Heart left ventricle (tissue), 16 donors: ENCODE measurements at places on chromosomes 4 and X. TPM values are rescaled to one million over a fixed set of nuclear protein-coding genes. Genes with fewer than 3 reads are reported as not detected.

- H3K4me1 ChIP-seq = no peaks in the 10 kb centered on the region
- no peaks in the 10 kb centered on the region for H3K27me3 ChIP-seq
- no peak overlapping the region for H3K4me3 ChIP-seq
- no peaks in the 10 kb centered on the region for H3K36me3 ChIP-seq
These were observed 194.7 kb downstream of the OPHN1 start for GRCh38 chrX:68238568-68238967.

The F9 gene
- not detected for polyA plus RNA-seq

The GABRQ gene
- polyA plus RNA-seq = not detected

DNA sequence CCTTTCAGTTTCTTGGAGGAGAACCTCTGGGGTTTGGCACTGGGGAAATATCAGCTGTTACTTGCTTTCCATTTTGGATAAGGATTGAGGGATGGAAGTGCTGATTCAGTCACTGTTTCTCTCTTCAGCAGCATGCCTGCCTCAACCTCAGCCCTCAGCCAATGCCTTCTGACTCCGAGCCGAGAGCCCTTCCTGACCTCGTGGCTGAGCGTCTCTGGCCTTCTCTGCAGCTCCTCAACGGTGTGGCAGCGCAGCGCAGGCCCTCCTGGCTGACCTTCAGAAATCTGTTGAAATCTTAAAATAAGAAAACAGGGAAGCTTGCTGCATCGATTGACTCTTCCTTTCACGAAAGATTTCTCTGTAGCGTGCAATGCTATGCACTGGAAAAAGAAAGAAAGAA is 434.3 kb upstream of the FAT1 start:
- no peaks in the 10 kb centered on the region for H3K27me3 ChIP-seq
- H3K36me3 ChIP-seq = no peaks in the 10 kb centered on the region
- H3K4me1 ChIP-seq = no peaks in the 10 kb centered on the region
- no peak overlapping the region for H3K4me3 ChIP-seq

GRCh38 chrX:70908541-70908940 is at the start of gene TEX11:
TEX11 (minus strand) TSS chrX:70908711; CDS start chrX:70907789, 922 bp downstream.
- no peaks in the 10 kb centered on the region for H3K27me3 ChIP-seq
- no peaks in the 10 kb centered on the region for H3K36me3 ChIP-seq
- H3K4me3 ChIP-seq = no peak within 1 kb of the TSS

The DHX15 gene
- 52.7 TPM for polyA plus RNA-seq

DNA sequence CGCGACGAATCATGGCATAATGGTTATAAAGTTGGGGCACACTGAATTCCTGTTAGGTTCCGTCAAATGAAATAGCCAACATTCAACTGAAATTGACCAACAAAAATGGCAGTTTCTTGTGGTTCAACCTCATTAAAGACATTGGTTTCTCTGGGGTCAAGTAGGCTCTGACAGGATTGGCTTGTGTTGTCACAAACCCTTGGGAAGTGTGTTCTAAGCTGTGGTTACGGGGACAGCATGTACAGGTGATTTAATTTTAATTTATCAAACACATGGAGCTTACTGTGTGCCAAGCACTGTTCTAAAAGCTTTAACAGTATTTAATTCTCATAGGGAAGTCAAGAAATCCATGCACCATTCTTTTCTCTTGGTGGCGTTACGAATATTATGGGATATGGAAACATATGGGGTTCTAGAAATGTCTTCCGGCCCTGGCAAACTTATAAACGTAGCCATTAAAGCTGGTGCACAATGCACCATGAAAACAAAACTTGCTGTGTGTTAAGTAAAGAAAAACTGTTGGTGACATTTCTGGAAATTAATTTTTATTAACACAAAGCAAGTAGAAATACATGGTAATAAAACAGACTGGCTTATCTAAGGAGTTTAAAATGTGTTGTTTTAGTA is 891 bp downstream of the XK start:
- no peaks in the 10 kb centered on the region for H3K36me3 ChIP-seq
- no peaks in the 10 kb centered on the region for H3K27me3 ChIP-seq
- peaks cover 3% of the 10 kb centered on the region for H3K4me1 ChIP-seq
- peak overlapping the region; percentile 63 for H3K4me3 ChIP-seq
- H3K27ac ChIP-seq = peak overlapping the region; percentile 84

The HELQ gene
- 3.1 TPM for polyA plus RNA-seq

DNA sequence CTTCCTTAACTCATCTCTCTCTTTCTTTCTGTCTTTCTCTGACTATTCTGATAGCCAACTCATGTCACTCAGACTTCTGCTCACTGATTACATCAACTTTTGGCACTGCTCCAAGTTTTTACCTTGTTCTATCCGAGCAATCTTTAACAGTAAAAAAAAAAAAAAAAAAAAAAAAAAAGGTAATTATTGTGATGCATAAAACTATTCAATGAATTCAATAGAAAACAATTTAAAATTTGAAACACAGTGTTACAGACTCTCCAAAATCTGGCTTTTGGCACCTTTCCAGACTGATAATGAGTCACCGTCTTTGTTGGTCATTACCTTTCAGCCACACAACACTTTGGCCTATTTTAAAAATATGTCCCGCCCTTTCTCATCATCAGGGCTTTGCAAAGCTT is 229.5 kb downstream of the GALNTL6 start:
- no peak for DNase-seq
- no peak overlapping the region for H3K27ac ChIP-seq
- H3K27me3 ChIP-seq = no peaks in the 10 kb centered on the region
- no peaks in the 10 kb centered on the region for H3K36me3 ChIP-seq
- no peak overlapping the region for H3K4me3 ChIP-seq

- H3K36me3 ChIP-seq = no peaks in the 10 kb centered on the region
- H3K27me3 ChIP-seq = no peaks in the 10 kb centered on the region
- no peaks in the 10 kb centered on the region for H3K4me1 ChIP-seq
- no peak overlapping the region for H3K4me3 ChIP-seq
These were observed 14.5 kb downstream of the OTUD5 start for GRCh38 chrX:48942895-48943294.

GRCh38 chr4:141501395-141501794 is 135.0 kb upstream of the IL15 start:
- no peaks in the 10 kb centered on the region for H3K27me3 ChIP-seq
- H3K36me3 ChIP-seq = no peaks in the 10 kb centered on the region
- H3K27ac ChIP-seq = no peak overlapping the region
- no peak for DNase-seq

The ART3 gene
- 67.8 TPM for polyA plus RNA-seq

The HPSE gene
- 0.37 TPM for polyA plus RNA-seq

- no peaks in the 10 kb centered on the region for H3K27me3 ChIP-seq
- peaks cover 7% of the 10 kb centered on the region for H3K36me3 ChIP-seq
- DNase-seq = no peak
- no peak overlapping the region for H3K4me3 ChIP-seq
- H3K27ac ChIP-seq = no peak overlapping the region
These were observed 50.5 kb upstream of the RAB33B start for GRCh38 chr4:139403462-139403861.

DNA sequence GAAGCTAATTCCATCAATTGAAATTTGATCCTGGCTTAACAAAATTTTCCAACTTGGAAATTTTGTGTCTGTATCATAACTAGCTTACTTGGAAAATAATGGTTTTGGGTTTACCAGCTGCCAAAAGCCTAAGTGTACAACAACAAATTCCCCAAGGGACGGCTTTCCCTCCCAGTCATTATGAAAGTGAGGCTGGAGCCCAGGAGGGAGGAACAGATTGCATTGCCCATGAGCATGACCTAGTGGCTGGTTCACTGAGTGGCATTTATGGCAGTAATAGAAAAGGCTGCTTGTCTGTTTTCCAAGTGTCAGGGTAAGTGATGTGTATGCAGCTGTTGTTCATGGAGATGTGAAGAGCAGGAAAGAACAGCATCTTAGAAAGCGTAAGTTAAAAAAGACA is 70.8 kb upstream of the HHIP start:
- H3K27me3 ChIP-seq = no peaks in the 10 kb centered on the region
- no peak for DNase-seq
- H3K4me3 ChIP-seq = no peak overlapping the region
- H3K4me1 ChIP-seq = no peaks in the 10 kb centered on the region

DNA sequence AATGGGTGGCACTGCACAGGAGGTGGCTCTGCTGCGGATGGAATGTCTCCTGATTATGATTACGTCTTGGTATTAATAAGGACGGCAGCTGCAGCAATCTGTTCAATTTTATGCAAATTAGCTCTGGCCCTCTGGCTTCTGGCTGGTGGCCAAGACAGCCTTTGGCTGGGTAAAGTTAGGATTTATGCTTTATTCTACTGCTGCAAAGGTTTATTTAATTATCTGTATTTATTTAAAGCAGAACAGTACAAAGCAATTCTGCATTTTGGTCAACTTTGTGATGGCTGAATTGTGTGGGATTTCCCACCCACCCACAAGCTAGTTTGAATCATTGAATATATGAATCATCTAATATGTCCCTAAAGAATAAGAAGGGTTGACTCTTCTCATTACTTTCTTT is 745.6 kb upstream of the FAM241A start:
- no peak overlapping the region for H3K4me3 ChIP-seq
- H3K27ac ChIP-seq = no peak overlapping the region
- no peak for DNase-seq
- H3K4me1 ChIP-seq = peaks cover 23% of the 10 kb centered on the region

GRCh38 chr4:92528541-92528940 is 224.8 kb downstream of the GRID2 start:
- no peaks in the 10 kb centered on the region for H3K4me1 ChIP-seq
- H3K36me3 ChIP-seq = no peaks in the 10 kb centered on the region
- no peak overlapping the region for H3K27ac ChIP-seq
- H3K4me3 ChIP-seq = no peak overlapping the region
- H3K27me3 ChIP-seq = no peaks in the 10 kb centered on the region
- no peak for DNase-seq

The FHDC1 gene
- 0.27 TPM for polyA plus RNA-seq

DNA sequence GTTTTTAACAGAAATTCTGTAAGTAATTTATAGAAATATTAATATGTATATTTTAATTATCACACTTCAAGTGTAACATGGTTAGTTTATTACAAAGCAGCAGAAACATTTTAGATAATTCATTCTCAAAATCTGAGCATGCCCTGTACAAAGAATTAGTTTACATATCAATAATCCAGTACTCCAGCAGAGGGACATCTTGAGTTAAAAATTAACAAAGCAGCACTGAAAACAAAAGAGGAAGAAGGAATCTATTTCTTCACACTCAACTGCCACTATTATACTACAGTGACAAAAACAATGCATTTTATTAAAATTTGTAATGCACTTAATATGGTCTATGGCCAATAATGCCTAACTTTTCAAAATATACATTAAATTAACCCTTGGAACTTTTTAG is 179.1 kb upstream of the KLHL4 start:
- H3K27ac ChIP-seq = no peak overlapping the region
- no peak for DNase-seq
- H3K4me3 ChIP-seq = no peak overlapping the region

- H3K4me3 ChIP-seq = no peak overlapping the region
- peaks cover 5% of the 10 kb centered on the region for H3K4me1 ChIP-seq
- no peaks in the 10 kb centered on the region for H3K27me3 ChIP-seq
- H3K36me3 ChIP-seq = peaks cover 64% of the 10 kb centered on the region
- DNase-seq = no peak
- no peak overlapping the region for H3K27ac ChIP-seq
These were observed 5.2 kb downstream of the RPS4X start for GRCh38 chrX:72271812-72272211.

GRCh38 chr4:147247579-147247978 is 233.3 kb upstream of the EDNRA start:
- no peak overlapping the region for H3K4me3 ChIP-seq
- H3K27ac ChIP-seq = no peak overlapping the region
- no peaks in the 10 kb centered on the region for H3K4me1 ChIP-seq

The SMIM43 gene
- polyA plus RNA-seq = 1.7 TPM
